ENCODE measurements at places on chromosomes 2 and 18.

DNA sequence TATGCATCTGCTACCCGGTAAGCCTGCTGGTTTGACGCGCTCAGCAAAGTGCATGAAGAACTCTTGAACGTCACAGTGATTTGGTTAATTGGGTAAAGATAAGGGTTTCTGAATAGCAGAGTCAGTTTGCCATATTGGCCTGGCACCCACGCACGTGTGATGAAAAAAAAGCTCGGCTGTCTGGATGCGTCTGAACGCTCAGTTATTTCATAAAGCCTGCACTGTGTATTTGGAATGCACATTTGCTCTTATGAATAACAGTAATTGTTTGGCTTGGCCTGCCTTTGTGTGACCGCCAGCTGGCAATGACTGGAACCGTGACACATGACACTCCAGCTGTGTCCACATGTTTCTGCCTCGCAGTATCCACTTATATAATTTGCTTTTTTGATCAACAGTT, 129.2 kb upstream of the MEIS1 start:
- DNase-seq = no peak

DNA sequence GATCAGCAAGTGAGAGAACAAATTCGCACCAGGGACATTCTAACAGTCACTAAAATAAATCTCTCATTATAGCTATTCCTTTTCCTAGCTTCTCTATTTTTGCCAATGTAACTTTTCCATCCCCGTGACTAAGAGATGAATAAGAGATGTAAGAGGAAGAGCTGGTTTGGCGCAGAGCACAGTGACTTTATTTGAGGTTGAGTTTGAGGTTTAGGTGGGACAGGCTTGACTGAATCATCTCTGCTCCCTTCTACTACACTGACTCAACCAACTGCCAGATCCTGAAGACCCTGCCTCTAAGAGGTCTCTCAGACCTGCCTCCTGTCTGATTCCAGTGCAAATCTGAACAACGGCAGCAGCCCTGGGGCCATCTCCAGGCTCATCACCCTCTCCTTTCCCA, 28.0 kb downstream of the RFX8 start:
- DNase-seq = peak; percentile 34

GRCh38 chr18:46950064-46950656, 32.8 kb downstream of the KATNAL2 start:
- no peak for DNase-seq

- DNase-seq = peak; percentile 35
Measured at GRCh38 chr2:39837856-39838453, 58.9 kb upstream of the THUMPD2 start.

DNA sequence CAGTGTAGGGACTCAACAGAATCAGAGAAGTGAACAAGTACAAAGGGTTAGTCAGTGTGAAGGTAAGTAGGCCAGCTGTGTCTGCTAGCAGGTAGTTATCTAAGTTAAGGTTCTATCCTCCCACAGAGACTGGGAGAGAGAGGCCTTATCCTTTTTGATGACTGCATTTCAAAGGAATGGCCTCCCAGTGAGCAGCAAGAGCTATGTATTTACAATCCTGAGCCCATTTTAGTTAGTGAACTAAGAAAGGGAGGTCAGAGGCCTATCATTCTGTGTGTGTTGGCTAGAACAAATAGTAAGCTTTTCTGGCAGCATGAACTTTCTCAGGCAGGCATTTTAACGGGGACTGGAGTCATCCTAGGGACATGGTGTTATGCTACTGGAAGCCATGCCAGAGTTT, 182.9 kb downstream of the VWC2L start:
- DNase-seq = no peak

DNA sequence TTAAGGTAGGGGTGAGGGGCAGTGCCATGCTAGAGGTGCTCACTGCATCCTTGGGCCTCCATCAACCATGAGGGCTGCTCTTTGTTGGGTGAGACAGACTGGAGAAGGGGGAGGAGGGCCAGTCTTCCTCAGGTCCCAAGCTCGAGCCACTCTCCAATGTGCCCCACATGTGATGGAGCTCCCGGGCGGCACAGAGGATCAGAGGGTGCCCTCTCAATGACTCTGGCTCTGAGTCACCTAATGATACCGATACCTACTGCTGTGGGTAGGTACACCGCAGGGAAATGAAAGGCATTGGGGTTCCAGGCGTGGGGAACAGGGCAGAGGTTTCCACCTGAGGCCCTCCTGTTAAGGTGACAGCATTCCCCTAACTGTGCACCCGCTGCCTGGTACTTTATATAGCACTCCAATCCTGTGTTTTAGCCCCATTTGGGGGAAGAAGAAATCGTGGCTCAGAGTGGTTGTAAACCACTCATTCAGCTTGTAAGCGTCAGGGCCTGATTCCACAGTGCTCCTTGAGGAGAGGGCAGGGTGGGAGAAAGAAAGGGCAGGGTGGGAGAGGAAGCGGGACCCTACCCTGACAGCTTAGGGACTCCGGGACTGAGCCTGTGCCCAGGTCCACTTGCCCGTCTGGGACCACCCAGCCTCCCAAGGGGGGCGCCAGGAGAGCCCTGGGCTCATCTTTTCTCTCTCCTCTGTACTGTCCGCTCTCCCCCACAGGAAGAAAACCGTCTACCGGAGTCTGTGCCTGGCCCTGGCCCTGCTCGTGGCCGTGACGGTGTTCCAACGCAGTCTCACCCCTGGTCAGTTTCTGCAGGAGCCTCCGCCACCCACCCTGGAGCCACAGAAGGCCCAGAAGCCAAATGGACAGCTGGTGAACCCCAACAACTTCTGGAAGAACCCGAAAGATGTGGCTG, 1.8 kb downstream of the B3GNT7 start:
- no peak for DNase-seq

DNA sequence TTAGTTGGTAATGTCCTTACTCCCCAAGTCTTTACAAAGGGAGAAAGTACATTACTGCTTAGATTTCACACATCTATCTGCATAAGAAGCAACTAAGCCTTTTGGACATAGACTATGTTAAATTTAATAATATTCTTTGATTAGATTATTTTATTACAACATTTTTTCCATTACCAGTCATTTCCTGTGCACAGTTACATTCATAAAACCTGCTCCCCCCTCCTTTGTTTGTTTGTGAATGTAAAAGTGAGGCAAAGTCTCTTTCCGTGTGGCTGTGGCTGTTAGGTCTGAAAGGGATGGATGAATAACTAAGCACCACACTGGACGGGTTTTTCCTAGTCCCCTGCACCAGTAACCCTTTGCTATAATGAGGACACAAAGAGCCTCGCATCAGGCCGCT, 9.6 kb downstream of the PTGR3 start:
- DNase-seq = no peak

- peak; percentile 75 for DNase-seq
Measured at GRCh38 chr2:235347691-235348090, 146.2 kb upstream of the AGAP1 start.
